ENCODE measurements at places on chromosomes 7 and 10.

GRCh38 chr7:3063016-3063753 is 19.5 kb upstream of the CARD11 start:
- DNase-seq, result no peak

DNA sequence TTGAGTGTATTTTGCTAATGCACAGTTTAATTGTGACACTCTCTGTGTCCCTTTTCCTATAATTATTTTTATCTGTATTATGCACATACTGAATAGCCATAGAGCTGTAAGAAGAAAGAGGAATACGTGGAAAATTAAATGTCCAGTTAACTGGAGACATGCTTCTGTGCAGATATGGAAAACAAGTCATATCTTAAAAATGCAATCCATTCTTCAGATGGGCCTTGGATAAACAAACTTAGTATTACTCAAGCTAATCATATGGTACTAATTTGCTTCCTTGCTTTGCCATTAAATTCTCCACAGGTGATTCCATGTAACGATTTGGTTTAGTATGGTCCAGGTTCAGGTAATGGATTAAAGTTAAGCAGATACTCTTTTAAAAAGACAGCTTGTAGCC is 201.2 kb upstream of the CELF2 start:
- no peak for DNase-seq

DNA sequence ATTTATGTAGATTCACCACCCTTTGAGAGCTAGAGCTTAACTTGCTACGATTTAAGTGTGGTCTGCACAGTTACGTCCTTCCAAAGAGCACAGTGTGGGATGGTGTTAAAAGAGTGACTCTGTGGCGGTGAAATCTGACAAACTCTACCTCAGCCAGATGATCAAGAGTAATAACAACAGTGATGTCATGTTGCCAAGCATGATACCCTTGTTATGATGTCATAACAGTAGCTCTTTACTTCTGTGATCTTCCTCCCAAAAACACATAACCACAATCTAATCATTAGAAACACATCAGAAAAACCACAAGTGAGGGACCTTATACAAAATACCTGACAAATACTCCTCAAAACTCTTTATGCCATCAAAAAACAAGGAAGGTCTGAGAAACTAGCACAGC is 649.3 kb downstream of the POM121L12 start:
- no peak for DNase-seq

GRCh38 chr10:97000487-97001182 is 168.5 kb downstream of the LCOR start:
- DNase-seq, result no peak

DNA sequence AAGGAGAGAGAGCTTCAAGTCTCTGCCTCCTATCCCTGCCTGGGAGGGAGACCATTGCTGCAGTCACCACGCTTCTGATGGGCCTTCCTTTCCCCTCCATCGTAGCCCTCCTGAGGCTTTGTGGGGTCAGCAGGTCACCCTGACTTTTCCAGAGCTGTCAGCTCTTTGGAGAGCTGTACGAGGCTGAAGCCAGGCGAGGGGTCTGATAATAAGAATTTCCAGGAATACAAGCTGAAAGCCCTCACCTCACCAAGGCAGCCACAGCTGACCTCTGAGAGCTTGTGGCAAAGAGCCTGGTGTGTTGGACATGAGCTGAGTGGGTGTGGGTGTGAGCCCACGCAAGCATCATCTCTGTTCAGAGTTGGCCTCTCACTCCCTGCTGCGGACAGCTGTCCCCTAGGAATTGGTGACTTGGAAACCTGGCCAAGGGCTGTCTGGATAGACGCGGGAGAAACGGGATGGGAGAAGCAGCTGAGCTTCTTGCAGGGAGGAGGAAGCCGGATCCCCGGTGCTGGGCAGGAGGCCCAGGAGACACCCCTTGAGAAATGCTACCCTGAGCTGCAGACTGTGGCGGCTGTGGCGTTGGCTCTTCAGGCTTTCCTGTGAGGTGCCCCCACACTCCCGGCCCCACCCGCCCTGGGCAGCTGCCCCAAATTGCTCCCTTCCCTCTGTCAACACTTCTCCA is 122.1 kb upstream of the BTBD16 start:
- no peak for DNase-seq

GRCh38 chr10:91410638-91411371 is 661 bp downstream of the HECTD2 start:
- peak; percentile 12 for DNase-seq

DNA sequence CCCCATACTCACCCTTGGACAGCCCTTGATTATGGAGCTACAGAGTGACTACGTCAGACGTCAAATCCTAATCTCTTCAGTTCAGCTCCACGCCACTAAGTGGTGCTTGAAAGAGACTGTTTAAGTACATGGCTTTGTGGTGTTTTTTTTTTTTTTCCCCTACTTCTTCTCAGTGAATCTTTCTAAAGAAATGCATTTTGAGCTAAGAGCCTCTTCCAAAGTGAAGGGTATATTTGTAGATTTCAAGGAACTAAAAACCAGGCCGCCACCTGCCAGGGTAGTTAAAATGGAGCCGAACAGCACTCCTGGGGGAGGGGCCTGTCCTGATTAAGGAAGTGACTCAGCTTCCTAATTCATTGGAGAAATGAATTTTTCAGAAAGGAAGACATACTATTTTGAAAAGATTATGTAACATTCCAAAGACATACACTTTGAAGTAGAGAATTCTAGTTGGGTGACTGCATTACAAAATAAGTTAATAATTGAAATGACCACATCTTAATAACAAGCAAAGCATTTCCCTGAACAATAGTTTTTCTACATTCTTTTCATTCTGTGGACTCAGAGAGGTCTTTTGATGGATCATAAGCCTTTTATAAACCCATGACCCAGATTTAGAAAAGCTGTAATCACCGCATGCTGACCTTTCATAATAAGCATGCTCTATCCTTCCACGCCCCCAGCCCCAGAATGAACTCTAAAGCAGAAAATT is 20.6 kb upstream of the VPS41 start:
- DNase-seq, result no peak

- no peak for DNase-seq
These were observed 31.6 kb upstream of the KCNIP2 start for GRCh38 chr10:101875068-101875688.

GRCh38 chr7:1616741-1617140 is 46.9 kb upstream of the PSMG3 start:
- no peak for DNase-seq

DNA sequence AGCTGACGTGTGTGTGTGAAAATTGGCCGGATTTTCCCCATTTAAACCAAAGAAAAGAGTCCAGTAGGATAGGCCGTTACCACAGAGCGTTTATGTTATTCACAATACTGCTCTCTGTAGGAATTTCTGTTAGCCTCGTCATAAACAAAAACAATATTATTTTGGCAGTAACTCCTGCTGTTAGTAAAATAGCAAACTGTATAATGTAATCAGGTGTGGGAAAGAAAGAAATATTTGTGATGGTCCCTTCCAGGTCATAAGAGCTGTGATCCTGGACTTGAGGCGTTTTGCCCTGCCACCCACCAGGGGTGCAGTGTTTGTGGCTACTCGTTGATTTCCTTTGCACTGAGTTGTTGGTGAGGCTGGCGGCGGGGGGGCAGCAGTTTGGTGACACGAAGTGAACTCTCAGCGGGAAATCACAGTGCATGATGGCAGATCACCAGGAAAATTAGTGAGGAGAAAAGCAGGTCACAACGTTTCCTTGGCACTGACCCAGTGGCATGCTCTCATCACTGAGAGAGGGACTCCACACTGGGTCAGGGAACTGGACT is 2.8 kb downstream of the EEPD1 start:
- DNase-seq, result no peak

DNA sequence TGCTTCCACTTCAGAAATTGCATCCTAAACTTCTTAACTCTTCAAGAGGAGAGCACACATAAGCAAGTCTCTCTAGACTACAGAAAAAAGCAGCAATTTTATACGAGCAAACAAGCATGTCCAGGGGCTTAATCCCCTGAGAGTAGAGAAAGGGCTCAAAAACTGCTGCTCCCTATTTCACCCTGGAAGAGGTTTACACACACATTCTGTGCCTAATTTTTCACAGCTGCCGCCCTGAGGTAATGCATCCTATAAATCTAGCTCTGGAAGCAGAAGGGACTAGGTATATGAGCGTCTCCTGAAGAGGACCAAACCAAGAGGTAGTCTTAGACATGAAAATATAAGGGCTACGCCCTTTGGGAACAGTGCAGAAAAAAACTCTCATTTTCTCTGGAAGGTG is 73.1 kb downstream of the CRPPA start:
- no peak for DNase-seq

DNA sequence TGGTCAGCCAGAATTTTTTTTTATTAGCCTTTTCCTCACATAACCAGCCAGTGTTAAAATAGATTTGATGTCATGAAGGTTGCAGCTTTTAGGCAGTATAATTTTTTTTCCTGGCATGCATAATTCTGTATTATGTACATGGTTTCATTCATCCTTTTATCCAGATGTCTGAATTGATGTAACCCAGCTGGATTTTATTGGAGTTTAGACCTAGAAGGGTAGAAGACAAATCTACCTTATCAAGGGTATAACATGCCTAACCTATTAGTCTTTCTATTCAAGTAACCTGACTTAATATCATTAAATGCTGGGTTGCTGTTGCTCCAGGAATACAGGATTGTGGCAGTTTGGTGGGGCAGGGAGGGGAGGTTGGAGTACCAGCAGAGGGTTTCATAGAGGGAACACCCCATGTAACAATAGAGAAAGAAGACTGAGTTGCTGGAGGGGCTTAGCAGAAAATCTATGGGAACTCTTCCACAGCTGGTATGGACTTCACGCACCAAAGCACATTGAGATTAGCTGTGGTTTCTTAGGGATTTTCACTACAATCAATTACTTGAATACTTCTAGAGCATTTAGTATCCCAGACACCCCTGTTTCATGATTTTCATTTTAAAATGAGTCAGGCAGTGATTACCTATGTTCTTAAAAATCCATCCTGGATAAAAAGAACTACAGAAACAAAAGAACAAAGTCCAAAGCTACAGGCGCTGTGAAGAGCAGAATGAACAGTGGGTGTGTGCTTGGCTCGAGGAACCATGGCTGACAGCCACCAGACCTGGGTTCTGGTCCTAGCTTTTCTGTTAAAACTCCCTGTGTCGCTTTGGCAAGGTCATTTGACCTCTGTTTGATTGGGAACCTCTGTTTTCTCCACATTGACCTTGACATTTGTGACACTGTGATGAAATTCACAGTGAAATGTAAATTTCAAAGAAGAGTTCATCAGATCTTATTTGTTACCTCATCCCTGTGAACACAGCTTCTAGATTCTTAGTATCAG is 93.5 kb downstream of the CREM start:
- DNase-seq, result no peak

DNA sequence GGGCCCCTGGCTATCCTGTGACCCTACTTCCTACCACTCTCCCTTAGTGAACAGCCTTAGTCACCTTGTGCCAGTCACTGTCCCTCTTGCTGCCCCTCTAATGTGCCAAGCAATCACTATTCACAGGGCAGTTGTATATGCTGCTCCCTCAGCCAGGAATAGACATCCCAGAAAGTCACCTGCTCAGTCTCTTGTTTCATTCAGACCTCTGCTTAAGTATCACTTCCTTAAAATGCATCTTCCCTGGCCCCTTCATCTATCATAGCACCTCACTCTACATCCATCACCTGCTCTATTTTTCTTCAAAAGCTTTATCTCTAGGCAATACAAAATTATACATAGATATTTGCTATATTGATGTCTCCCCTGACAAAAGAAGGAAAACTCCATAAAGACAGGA is 328.4 kb upstream of the NFE2L3 start:
- DNase-seq, result no peak

DNA sequence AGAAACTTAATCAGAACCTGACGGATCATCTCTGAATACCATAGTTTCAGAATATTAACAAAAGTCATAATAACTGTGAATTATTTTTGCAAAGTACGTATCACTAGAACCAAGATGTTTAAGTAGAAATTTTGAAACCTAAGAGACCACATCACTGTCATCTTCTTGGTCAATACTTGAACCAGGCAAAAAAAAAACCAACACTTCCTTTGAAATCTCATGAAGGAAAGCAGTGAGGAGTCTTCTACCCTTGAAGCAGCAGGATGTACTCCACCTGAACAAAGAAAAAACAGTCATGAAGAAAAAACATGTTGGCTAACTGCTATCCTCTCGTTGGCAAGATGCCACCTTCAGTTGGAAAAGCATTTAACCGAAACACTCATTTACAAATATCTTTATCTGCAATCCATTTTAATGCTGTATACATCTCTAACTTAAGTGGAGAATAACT is 82.4 kb downstream of the SRPK2 start:
- peak; percentile 40 for DNase-seq

DNA sequence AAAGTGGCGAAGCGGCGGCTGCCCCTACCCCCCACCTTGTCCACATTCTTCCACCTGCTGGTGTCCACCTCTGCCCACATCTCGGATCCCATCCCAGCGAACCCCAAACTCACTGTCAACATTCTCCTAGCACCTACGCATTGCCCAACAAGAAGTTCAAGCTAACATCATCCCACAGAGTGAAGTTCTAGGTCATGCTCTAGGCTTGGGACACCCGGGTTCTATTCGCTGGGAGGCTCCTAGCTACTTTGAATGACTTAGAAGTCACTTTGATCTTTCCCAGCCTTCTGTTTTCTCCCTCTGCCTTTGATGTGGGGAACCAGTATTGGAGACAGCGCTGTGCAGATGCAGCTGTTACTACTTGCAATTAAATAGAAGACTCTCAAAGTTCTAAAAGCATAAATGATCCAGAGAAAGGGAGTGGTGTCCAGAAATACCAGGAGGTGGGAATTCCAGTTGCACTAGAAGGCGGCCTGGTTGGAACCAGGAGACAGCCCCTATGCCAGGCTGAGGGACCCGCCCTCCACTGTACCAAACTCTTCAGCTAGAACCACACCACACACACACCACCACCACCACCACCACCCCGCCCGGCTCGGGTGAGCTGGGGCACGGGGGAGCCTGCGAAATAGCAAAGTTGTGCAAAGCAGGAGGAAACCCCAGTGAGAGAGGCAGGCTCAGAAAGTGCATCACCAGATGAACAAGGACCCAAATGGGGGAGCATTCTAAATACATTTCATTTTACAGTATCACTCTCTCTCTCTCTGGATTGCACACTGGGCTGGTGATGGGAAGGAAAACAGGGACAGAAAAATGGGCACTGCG is 5.5 kb upstream of the VGF start:
- DNase-seq, result no peak

DNA sequence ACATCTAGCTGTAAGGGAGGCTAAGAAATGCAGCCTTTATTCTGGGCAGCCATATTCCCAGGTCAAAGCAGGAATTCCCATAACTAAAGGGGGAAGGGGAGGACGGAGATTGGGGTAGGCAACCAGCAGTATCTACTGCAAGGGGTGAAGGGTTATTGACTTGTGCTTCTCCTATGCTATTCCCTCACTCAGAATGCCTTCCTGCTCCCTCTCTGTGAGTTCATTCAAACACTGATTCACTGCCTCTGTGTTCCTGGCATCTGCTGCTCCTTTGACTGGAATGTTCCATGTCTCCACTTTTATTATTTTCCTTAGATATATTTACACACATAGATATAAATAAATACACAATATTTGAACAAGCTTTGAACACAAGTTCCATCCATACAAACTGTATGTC is 11.1 kb downstream of the HTR7 start:
- no peak for DNase-seq

DNA sequence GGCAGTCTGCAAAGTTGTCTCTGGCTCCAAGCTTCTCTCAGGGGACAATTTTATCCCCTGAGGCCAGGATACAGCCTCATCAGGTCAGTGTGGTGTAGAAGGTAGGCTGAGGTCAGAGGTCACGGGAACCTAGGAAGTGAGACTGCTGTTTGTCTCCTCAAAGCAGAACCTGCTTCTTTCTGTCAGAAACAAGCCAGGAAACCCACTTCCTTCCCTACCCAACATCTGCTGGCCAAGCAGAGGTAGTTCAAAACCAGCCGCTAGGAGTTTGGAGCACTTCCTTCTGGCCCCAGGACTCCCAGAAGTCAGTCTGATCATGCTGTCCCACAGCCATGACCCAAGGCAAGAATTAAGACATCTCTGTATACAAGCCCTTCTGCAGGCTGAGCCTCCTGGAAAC is 12.2 kb downstream of the CLRN3 start:
- no peak for DNase-seq

Data from NCI-H526 treated with DMSO at 0.1 percent for 48 hours (cell line).